ENCODE measurements at places on chromosomes 16 and 17. TPM values are rescaled to one million over a fixed set of nuclear protein-coding genes. Genes with fewer than 3 reads are reported as not detected.

GRCh38 chr16:2473999-2474876 is 689 bp upstream of the TBC1D24 start:
- H3K27me3 ChIP-seq, result peaks cover 4% of the 10 kb centered on the region
- H3K36me3 ChIP-seq, result no peaks in the 10 kb centered on the region
- H3K4me3 ChIP-seq, result peak overlapping the region; percentile 71
- DNase-seq, result peak; percentile 63
- H3K4me1 ChIP-seq, result peaks cover 12% of the 10 kb centered on the region

The ICAM2 gene
- total RNA-seq, result 92.3 TPM

DNA sequence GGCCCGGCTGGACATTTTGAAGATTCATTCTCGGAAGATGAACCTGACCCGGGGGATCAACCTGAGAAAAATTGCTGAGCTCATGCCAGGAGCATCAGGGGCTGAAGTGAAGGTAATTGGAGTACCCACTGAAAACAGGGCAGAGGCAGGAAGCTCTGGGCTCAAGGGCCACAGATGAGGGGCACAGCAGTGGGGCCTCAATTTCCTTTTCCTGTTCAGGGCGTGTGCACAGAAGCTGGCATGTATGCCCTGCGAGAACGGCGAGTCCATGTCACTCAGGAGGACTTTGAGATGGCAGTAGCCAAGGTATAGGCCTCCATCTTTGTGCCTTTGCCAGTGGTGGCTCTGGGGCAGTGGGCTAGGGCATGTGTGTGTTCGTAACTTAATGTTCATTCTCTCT is 4.0 kb upstream of the FTSJ3 start:
- peak overlapping the region; percentile 38 for H3K27ac ChIP-seq
- H3K4me1 ChIP-seq, result peaks cover 40% of the 10 kb centered on the region
- no peaks in the 10 kb centered on the region for H3K27me3 ChIP-seq
- peaks cover 18% of the 10 kb centered on the region for H3K36me3 ChIP-seq

- H3K27ac ChIP-seq, result no peak overlapping the region
- no peak overlapping the region for H3K4me3 ChIP-seq
- no peaks in the 10 kb centered on the region for H3K27me3 ChIP-seq
Measured at GRCh38 chr17:1040216-1040600, 43.3 kb downstream of the TIMM22 start.

GRCh38 chr17:74875155-74875976 is 2.6 kb upstream of the FDXR start:
- no peaks in the 10 kb centered on the region for H3K27me3 ChIP-seq
- no peak overlapping the region for H3K4me3 ChIP-seq
- H3K4me1 ChIP-seq, result peaks cover 11% of the 10 kb centered on the region
- H3K27ac ChIP-seq, result no peak overlapping the region

DNA sequence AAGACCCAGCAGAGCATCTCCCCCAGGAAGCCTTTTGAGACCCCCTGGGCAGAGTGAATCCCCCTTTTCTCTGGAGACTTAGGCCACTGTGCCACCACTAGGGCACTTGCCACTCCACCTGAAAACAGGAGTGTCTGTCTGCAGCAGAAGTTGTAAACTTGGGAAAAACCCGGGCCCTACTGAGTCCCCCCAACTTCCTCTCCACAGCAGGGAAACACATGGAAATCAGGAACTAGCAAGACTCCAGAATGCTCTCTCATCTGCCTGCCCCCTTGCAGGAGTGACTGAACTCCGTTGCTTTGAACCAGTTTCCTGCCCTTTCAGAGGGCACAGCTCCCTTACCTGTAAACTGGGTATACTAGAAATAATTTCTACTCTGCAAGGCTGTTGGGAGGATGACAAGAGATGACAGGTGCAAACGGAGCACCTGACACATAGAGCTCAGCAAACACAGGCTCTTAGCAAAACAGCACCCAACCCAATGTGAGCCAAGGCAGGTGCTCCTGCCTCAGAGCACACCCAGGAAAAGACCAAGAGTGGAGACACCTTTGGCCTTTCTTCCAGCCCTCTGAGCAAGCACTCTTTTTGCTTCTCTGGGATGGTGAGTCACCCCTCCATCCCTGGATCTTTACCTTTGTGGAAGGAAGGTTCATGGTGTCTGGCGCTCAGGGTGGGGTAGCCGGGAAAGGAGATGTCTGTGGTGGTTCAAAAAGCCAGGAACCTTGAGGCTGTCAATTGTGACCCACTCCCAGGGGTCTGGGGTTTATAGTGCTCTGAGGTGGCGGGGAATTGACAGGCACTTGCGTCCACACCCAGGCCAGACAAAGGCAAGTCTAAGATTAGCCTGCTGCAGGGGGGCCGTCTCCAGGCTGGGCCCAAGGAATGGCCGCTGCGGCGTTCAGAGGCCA is at the start of gene HCRT:
Gene HCRT, minus strand, starts transcription at position 740 of the 908 bp plus-strand sequence. Its CDS starts 87 bp downstream, at position 653.
- H3K27ac ChIP-seq, result peak within 1 kb of the TSS; percentile 81
- H3K4me1 ChIP-seq, result peaks cover 38% of the 10 kb centered on the region
- DNase-seq, result peak; percentile 26
- no peaks in the 10 kb centered on the region for H3K36me3 ChIP-seq

GRCh38 chr16:83113317-83113716 is 486.5 kb downstream of the CDH13 start:
- no peak overlapping the region for H3K4me3 ChIP-seq
- H3K27me3 ChIP-seq, result no peaks in the 10 kb centered on the region
- no peaks in the 10 kb centered on the region for H3K36me3 ChIP-seq

The MGRN1 gene
- total RNA-seq, result 103 TPM

The GFER gene
- 18.1 TPM for total RNA-seq

DNA sequence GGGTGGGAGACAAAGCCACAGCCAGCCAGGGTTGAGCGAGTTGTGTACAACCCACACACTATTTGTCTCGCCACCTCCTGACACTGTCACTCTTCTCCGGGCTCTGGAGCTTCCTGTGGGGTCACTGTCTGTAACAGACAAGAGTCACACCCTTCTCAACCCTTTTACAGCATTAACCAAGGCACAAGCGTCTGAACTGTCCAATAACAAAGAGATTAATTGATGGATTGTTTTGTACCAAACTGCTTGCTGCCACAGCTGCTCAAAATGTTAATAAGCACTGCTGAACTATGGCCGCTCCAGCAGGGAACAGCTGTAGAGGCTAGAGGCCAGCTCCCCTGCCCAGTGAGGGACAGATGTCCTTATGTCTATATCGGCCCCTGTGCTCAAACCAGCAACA is 25.2 kb upstream of the HYDIN start:
- no peaks in the 10 kb centered on the region for H3K4me1 ChIP-seq
- DNase-seq, result no peak
- no peak overlapping the region for H3K4me3 ChIP-seq
- no peaks in the 10 kb centered on the region for H3K36me3 ChIP-seq
- no peak overlapping the region for H3K27ac ChIP-seq

The FGF11 gene
- 3.4 TPM for total RNA-seq

The OTOP2 gene
- not detected for total RNA-seq

The TP53TG3B gene
- total RNA-seq, result not detected

DNA sequence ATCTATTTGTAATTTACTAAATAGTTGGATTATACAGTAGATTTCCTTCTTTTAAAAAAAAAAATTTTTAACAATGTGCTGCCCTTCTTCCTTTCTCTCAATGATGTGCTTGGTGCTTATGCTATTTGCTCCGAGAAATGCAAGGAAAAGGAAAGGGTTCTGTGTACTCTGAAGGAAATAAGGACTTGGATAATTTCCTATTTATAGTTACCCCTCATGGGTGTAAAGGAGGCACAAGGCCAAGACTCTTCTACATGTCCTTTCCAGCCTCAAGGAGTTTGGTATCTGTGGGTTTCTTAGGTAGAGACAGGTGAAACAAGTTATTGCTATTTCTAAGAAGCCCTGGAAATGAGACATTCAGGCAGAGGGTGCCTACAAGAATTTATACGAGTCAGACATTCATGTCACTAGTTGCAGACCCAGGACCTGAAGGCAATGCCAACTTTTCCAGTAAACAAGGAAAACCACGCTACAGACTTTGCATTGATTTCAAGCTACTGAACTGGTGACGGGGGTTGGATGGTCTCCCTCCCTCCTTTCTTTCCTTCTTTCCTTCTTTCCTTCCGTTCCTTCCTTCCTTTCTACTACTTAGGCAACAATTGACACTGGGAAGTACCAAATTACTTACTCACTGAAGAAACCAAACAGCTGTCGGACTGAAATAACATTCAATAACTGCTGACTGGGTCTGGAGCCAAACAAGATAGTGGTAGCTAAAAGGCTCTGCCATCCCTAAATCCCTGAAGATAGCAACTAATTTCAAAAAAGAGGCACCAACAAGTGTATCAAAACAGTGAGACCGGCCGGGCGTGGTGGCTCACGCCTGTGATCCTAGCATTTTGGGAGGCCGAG is 33.8 kb upstream of the GHDC start:
- H3K4me3 ChIP-seq, result no peak overlapping the region
- H3K4me1 ChIP-seq, result no peaks in the 10 kb centered on the region
- no peaks in the 10 kb centered on the region for H3K27me3 ChIP-seq
- DNase-seq, result no peak

- H3K27ac ChIP-seq, result no peak overlapping the region
- no peaks in the 10 kb centered on the region for H3K27me3 ChIP-seq
- no peaks in the 10 kb centered on the region for H3K4me1 ChIP-seq
- H3K36me3 ChIP-seq, result no peaks in the 10 kb centered on the region
- H3K4me3 ChIP-seq, result no peak overlapping the region
Measured at GRCh38 chr17:71251951-71252350, 868.9 kb upstream of the SOX9 start.

- DNase-seq, result no peak
- H3K27me3 ChIP-seq, result no peaks in the 10 kb centered on the region
- H3K4me3 ChIP-seq, result peak overlapping the region; percentile 66
- peaks cover 63% of the 10 kb centered on the region for H3K4me1 ChIP-seq
Measured at GRCh38 chr16:48609652-48610029, 339 bp downstream of the N4BP1 start.

The EFNB3 gene
- total RNA-seq, result not detected

GRCh38 chr16:14419817-14420216 is 210.2 kb downstream of the PARN start:
- no peaks in the 10 kb centered on the region for H3K4me1 ChIP-seq
- H3K27me3 ChIP-seq, result no peaks in the 10 kb centered on the region
- no peak overlapping the region for H3K4me3 ChIP-seq
- H3K27ac ChIP-seq, result no peak overlapping the region

GRCh38 chr16:4734730-4735535 is 596 bp downstream of the DNAAF8 start:
- H3K27ac ChIP-seq, result peak overlapping the region; percentile 79
- H3K27me3 ChIP-seq, result no peaks in the 10 kb centered on the region
- H3K36me3 ChIP-seq, result peaks cover 10% of the 10 kb centered on the region
- peaks cover 9% of the 10 kb centered on the region for H3K4me1 ChIP-seq

GRCh38 chr17:38452719-38453118 is 24.5 kb downstream of the ARHGAP23 start:
- H3K27ac ChIP-seq, result no peak overlapping the region
- no peaks in the 10 kb centered on the region for H3K4me1 ChIP-seq
- no peak overlapping the region for H3K4me3 ChIP-seq
- H3K36me3 ChIP-seq, result no peaks in the 10 kb centered on the region
- H3K27me3 ChIP-seq, result peaks cover 3% of the 10 kb centered on the region

Data from naive thymus-derived CD4-positive, alpha-beta T cell (primary cell).